ENCODE measurements at places on chromosomes 7 and 10.

DNA sequence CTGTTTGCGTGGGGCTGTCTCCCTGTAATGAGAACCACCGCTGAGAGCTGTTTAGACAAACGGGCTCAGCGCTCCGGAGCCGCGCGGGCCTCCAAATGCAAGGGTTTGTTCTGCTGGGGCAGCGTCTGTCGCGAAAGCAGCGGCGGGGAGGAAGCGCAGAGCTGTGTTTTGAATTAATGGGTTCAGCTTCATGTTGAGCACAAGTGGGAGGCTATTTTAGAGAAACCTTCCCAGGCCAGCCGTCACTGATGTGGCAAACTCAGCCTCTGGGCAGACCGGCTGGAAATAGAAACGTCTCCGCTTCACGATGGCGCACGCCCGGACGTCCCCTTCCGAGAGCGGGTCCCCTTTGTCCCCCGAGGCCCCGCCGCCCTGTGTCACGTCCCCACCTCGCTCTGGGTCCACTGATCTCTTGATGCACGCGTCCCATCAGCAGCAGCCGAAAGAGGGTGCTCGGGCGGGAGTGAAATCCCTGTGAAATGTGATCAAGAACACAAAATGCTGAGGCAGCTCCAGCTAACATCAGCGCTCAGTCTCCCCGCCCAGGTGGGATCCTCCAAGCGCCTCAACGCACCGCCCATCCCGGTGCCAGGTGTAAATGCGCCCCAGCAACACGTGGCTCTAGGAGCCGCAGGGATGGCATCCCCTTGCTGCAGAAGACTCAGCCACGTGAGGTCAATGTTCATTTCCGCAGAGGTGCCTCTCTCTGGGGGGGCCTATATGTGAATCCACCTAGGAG, 44.9 kb downstream of the BAMBI start:
- no peak for DNase-seq

DNA sequence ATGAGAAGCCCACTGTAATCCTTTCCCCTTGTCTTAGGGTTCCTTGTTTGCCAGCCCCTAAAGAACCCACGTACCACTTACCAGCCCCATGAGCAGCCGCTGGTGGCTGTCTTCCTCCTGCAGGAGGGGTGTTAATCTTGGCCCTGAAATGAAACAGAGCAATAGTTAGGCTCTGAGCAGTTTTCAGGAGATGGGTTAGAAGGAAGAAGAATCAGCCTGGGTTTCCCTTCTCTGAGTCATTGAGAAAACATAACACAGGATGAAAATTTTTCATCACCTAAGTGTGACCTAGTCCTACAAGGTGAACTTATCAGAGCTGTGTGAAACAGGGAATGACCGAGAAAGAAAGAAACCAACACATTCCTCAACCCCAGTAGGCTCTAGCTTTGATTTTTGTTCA, 90.0 kb downstream of the GSAP start:
- DNase-seq: no peak

GRCh38 chr7:6709808-6710207, 3.1 kb upstream of the ZNF12 start:
- DNase-seq: no peak

DNA sequence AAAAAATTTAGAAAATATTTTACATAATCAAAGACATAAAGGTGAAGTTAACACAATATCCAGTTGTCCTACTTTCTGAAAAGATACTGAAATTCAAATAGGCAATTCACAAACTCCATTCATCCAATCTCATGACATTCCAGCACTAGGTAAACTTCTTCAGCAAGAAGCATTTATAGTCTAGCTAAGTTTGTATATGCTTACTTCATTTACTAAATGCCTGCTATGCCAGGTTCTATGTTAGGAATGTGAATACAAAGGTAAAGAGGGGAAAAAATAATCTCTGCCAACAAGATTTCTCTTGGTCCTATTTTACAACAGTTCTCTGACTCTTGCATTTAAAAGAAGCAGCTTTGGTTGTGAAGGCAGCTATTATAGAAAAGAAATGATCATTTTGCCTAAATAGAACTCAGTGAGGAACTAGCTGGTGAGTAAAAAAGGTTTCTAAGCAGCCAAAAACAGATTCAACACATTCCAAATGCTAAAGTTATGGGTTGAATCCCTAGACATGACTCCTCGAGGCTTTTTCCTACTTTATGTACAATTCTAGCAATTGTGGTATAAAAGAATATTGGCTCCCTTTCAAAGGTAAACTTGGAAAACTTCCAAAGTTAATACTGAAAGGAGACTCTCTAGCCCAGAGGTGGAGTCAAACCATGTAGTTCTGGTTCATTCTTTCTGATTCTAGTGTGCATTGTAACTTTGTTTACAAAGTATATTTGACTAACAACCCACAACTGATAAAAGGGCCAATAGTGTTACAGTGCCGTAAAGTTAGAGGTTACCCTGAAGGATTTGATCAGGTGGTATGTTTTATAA, 30.9 kb upstream of the KLHL7 start:
- DNase-seq: no peak

DNA sequence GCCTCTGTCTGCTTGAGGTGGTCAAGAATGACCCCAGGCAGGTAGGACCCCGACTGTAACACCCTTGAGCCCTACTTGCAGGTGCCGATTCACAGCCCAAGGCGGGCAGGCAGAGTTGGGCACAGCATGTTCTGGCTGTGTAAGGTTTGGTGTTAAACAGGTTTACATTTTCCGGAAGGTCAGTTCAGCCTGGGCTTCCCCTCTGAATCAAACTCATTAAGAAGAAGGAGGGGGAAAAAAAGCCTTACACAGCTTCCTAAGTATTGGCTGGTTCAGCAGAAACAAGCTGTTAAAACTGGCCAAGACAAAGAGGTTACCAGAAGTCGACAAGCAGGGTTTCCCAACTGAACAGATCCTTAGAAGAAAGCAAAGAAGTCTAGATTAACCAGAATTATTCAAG, 132.7 kb downstream of the PRPF18 start:
- no peak for DNase-seq

Data from iPS DF 6.9 (cell line).